ENCODE measurements at places on chromosomes 11 and 22.
A peak's percentile ranks its signal among the peaks of the same experiment; 100 is the strongest.

- DNase-seq: no peak
Measured at GRCh38 chr11:128553662-128554362, 33.5 kb downstream of the ETS1 start.

DNA sequence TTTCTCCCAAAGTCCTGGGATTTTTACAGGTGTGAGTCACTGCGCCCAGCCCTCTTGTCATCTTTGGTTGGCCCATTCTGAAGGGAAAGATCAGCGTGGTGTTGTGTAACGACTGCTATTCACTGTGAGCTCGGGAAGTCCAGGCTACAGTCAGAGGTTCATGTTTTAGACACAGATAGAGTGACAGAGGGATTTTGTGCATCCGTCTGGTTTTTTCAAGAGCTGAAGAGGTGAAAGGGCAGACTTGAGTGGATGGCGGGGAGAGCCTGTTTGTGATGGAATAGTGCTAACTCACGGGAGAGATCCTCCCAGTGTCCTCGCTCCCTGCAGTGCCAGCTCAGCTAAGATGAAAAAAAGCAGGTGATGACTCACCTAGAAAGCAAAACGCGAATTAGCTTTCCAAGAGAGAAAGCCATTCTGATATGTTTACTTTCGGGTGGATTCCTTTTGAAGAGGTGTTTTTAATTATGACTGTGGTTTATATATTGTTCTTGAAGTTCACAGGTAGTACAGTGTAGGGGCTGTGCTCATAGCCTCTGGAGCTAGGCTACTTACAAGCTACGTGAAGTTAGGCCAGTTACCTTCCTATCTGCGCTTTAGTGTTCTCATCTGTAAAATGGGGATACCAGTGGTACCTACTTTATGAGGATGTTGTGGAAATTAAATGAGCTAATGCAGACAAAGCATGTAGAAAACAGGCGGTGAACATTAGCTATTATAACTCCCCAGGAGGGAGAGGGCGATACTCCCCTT is 67.2 kb downstream of the C11orf91 start:
- DNase-seq: no peak

GRCh38 chr11:122910775-122911174 is 28.2 kb downstream of the JHY start:
- DNase-seq: peak; percentile 21

DNA sequence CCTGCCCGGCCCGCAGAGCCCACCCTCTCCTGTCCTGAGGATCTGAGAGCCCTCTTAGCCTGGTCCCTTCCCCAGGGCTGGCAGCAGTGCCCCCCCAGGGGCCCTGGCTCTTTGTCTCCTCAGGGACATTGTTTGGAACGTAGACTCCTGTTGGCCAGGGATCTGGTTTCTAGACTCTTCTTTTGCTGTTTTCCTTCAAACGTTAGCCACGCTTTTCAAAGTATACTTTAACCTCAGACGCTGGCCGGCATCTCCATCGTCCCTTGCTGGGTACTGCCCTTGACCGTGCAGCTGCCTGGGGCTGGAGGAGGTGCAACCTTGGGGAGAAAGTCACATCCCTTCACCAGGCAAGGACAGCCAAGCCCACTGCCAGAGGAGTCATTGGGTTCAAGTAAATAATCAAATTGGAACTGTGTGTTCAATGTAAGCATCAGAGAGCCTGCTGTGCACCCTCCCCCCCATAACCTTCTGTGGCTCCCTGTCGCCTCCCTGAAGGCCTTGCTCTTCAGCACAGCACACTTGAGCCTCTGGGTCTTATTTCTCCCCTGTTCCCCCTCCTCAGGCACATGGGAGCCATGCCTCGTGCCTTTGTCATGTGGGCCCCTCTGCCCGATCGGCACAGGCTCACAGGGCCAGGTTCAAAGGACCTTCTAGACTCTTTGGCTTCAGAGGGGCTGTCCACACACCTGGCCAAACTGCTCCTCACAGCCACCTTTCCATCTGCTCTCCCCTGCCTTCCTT is 21.8 kb upstream of the WNT7B start:
- DNase-seq: no peak

DNA sequence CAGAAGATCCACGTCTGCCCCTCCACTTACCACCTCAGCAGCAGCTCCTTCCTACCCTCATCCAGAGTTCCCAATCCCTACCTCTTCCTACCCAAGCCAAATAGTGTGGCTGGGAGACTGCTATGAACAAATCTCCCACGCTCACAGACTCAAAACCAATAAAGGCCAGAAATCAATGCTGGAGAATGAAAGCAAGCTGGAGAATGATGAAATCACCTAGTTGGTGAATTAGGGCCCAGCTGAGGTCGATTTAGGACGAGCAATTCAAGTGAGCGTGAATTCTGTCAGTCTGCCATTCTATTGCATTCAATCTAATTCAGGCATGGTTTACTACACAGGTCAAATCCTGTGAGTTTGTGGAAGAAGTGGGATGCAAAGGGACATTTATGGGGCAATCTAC is 22.5 kb downstream of the COMMD9 start:
- no peak for DNase-seq

- peak; percentile 57 for DNase-seq
Measured at GRCh38 chr11:115759622-115760460, 255.6 kb upstream of the CADM1 start.

DNA sequence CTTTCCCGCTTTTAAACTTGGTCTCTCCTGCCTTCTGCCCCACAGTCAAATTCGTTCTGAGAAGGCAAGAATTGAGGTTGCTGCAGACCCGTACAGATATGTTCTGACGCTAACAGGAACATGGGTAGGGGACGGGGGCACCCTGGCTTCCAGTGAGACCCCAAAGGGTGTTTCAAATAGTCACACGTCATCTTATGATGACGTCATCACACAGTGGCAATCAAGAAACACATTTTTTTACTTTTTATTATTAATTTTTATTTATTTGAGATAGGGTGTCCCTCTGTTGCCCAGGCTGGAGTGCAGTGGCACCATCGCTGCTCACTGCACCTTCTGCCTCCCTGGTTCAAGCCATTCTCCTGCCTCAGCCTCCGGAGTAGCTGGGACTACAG is 22.9 kb upstream of the TESMIN start:
- no peak for DNase-seq

DNA sequence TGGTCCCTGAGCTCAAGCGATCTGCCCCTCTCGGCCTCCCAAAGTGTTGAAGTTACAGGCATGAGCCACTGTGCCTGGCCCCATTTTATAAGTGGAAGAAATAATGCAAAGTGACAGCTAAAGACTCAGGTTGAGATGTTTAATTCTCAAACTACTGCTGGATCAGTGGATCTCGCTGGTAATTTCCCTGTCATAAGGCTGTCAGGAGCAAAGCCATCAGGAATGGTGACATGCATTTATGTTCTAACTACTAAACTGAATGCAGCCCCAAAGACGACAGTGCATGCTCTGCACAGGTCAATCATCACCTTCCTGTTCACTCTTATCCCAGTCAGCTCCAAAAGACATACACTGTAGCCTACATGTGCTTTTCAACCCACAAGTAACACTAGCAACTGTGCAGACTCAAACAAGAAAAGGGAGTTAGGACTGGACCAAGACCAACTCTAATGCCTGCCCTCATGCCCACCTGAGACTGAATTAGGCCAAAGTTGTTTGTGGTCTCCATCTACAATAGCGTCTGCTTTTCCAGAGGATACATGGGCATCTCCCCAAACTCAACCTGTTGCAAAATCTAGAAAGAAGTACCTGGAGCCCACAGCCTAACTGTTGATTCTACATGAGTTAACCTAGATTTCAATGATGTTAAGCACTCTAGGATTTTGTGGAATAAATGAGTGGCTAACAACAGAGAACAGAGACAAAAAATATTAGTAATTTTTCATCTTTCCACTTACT is 14.8 kb downstream of the TMEM216 start:
- DNase-seq: no peak

- no peak for DNase-seq
Measured at GRCh38 chr11:67315325-67315909, 12.1 kb downstream of the SSH3 start.

DNA sequence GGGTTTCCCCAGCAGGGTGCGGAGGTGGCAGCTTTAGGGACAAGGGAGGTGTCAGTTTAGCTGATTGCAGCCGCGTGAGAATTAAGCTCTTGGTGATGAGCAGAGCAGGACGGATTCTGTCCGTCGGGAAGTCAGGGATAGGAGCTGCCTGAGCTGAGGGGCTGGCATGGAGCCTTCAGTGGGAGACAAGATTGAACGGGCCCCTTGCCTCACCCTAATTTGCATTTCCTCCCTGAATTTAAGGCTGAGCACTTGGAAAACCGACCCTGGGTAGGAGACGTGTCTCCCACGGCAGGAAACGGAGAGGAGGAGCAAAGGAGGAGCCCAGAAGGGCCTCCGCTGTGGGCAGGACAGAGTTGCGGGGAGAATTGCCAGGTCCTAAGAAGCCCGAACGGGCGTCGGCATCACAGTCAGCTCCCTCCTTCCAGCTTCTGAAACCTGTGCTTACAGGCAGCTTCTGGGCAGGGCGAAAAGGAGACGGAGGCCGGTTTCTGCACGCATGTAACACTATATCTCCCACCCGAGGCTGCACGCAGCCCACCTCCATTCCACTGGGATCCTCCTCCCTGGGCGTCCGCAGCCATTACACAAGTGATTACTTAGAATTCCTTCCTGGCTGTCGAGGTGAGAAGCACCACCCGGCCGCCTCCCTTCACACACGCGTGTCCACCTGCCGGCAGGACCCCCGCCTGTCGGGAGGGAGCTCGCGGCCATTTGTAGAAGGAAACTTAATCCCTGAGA is 345.8 kb downstream of the BRD1 start:
- no peak for DNase-seq

GRCh38 chr22:19943082-19944026 is 1.7 kb upstream of the TXNRD2 start:
- DNase-seq: peak; percentile 32

DNA sequence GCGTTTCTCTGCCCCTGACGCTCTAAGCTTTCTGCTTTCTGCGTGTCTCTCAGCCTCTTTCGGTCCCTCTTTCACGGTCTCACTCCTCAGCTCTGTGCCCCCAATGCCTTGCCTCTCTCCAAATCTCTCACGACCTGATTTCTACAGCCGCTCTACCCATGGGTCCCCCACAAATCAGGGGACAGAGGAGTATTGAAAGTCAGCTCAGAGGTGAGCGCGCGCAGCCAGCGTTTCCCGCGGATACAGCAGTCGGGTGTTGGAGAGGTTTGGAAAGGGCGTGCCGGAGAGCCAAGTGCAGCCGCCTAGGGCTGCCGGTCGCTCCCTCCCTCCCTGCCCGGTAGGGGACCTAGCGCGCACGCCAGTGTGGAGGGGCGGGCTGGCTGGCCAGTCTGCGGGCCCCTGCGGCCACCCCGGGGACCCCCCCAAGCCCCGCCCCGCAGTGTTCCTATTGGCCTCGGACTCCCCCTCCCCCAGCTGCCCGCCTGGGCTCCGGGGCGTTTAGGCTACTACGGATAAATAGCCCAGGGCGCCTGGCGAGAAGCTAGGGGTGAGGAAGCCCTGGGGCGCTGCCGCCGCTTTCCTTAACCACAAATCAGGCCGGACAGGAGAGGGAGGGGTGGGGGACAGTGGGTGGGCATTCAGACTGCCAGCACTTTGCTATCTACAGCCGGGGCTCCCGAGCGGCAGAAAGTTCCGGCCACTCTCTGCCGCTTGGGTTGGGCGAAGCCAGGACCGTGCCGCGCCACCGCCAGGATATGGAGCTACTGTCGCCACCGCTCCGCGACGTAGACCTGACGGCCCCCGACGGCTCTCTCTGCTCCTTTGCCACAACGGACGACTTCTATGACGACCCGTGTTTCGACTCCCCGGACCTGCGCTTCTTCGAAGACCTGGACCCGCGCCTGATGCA is at the start of gene MYOD1:
MYOD1 (plus strand) TSS at position 544 of the 910 bp plus-strand sequence; CDS start at position 756, 212 bp downstream.
- DNase-seq: no peak

GRCh38 chr11:36803084-36803483 is 205.0 kb upstream of the RAG2 start:
- DNase-seq: no peak

DNA sequence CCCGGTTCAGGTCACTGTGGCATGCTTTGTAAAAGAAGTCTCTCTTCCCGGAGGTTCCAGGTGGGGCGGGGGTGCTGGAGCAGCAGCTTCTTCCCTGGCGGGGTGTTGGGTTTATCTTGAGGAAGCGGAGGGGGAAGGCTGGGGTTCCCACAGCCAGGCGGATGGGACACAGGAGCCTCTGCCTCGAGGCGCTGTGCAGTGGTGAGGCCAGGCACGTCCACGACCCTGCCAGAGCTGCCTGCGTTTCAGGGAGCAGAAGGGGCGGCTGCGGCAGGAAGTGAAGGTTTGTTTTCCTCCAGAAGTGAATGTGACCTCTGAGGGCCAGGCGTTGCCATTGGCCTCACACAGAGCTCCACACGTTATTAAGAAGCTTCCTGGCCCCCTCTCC is 20.1 kb upstream of the ADORA2A start:
- DNase-seq: no peak

- no peak for DNase-seq
Measured at GRCh38 chr11:14384338-14384737, 25.4 kb upstream of the RRAS2 start.

DNA sequence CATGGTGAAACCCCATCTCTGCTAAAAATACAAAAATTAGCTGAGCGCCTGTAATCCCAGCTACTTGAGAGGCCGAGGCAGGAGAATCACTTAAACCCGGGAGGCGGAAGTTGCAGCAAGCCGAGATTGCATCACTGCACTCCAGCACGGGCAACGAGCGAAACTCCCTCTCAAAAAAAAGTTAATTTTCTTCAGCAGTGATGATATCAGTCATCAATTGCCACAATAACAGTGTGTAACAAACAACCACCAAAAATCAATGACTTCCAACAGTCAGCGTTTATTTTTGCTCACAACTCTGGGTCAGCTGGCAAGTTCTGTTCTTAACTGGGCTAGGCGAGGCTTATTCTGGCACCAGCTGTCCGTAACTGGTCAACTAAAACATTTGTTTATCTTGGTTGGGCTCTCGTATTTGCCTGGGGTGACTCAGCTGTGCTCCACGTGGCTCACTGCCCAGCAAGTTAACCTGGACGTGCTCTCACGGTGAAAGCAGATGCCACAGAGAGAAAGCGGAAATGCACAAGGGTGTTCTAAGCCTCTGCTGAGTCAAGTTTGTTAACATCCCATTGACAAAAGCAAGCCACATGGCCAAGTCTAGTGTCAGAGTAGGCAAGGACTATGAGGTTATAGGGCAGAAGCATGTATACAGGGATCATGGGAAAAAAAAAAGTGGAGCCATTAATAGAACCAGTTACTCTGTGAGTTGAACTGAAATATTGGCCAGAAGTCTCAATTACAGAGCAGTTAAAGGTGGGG is 52.1 kb downstream of the LHFPL7 start:
- DNase-seq: peak; percentile 30

DNA sequence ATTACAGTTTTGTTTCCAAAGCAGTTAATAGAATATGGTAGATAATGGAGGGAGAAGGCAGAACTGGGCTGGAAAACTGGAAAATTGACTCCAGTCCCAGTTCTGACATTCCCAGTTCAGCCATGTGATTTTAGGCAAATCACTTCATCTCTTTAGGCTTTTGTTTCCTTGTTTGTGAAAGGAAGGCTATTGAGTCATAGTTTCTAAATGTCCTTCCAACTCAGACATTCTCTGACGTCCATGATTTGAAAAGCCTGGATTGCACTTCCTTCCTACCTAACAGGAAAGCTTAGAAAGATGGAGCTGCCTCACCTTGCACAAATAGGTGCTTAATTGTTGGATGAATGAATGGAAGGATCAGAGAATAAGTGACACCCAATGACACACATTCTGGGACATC is 19.8 kb upstream of the GALNT18 start:
- DNase-seq: no peak

- peak; percentile 73 for DNase-seq
Measured at GRCh38 chr11:102530558-102530957, at the start of gene MMP7. Gene MMP7 (minus strand): TSS chr11:102530747. CDS start chr11:102530700, 47 bp downstream.
